Frontal cortex (tissue), 4 donors: ENCODE measurements at places on chromosomes 3 and 15. TPM values are rescaled to one million over a fixed set of nuclear protein-coding genes. Genes with fewer than 3 reads are reported as not detected.

The STRA6 gene
- 3.7 TPM for total RNA-seq

The SLC22A13 gene
- total RNA-seq: under 0.01 TPM

The TPRG1 gene
- total RNA-seq: 1.2 TPM

The TTLL3 gene
- total RNA-seq: 17.1 TPM

- DNase-seq: no peak
These were observed 10.8 kb downstream of the THRB start for GRCh38 chr3:24483873-24484272.

DNA sequence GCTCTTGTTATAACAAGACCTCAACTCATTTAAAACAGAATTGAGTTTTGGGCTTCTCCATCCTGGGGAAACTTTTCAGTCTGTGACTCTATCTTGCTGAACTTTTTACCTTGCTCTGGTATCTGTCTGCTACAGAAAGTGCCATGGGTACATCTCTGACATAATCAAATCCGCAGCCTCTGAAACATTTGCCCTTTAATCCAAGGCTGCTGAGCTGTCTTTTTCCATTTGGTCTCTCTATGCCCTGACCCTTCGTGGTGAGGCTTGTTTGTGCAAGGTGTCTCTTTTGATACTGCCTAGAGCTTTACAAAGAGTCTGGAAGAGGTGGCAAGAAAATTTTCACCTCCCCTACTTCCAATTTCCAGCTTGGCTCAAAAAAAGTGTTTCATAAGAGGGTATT lies 11.3 kb downstream of the TMEM108 start:
- no peak for DNase-seq

DNA sequence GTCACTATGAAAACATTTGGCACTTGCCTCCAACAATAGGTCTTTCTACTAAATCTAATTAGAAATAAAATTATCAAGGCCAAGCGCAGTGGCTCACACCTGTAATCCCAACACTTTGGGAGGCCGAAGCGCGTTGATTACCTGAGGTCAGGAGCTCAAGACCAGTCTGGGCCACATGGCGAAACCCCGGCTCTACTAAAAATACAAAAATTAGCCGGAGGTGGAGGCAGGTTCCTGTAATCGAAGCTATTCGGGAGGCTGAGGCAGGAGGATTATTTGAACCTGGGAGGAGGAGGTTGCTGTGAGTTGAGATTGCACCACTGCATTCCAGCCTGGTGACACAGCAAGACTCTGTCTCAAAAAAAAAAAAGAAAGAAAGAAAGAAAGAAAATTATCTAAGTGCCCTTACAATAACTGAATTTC lies 1.6 kb upstream of the PLD1 start:
- no peak for DNase-seq

DNA sequence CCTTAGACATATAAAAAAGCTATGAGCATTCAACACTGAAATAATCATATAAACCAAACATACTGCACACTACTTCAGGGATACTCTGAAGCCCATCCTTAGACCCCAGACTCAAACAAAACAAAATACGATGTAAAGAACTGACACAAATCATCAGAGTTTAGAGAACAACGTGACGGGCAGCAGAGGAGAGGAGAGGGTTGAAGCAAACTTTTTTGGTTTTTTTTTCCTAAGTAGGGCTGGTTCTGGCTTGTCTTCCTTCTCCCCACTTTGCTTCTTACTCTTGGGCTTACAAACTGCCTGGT lies 34.7 kb downstream of the GAP43 start:
- no peak for DNase-seq

- DNase-seq: no peak
These were observed 227.8 kb downstream of the UBE2E2 start for GRCh38 chr3:23430781-23431398.

DNA sequence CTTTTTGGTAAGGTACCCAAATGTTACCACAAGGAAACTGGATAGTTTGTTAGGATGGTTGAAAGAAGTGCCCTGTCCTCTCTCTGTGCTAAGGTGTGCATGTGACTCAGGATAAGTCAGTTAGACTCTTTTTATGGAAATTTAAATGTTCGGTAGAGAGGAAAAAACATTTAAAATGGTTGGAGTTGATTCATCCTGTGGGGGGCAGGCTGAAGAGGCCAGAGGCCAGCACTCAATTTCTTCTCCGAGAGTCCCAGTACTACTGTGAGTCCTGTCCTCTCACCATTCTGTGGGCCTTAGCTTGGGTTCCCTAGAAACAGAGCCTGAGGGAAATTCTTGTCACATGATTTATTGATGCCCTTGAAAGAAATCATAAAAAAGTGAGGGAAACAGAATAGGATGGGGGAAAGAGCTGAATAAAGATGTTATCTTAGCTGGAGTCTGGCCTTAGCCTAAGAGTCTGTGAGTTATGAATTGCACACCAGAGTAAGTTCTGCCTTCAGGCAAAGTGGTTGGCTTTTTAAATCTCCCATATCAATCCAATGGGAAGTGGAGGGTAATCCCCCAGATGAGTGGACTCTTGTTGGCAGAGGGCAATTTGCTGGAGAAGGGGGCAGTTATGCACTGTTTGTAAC lies 106.5 kb upstream of the GALNT15 start:
- DNase-seq: no peak

- DNase-seq: no peak
These were observed 40.2 kb upstream of the SEC61A1 start for GRCh38 chr3:128012050-128012449.

GRCh38 chr3:10196389-10197052 lies 31.8 kb downstream of the IRAK2 start:
- DNase-seq: no peak

DNA sequence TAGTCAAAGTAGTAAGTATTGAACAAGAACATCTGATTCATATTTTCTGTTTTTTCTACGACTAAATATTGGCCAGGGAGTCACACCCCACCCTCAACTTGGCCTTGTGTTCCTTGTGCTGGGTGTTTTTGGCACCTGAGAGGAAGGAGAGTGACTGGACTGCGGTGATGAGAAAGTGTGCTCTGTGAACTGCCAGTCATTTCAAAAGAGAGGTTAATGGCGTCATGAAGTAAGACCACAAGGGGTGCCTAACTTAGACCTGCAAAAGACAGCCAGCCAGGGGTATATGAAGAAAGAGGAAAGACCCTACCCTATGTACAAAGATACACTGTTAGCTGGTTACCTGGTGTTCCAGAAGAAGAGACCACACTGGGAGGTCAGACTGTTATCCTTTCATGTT lies 58.4 kb upstream of the COL8A1 start:
- no peak for DNase-seq
